Activated CD8-positive, alpha-beta T cell treated with anti-CD3 and anti-CD28 coated beads for 36 hours (primary cell): ENCODE measurements at places on chromosomes 5 and 9. TPM values are rescaled to one million over a fixed set of nuclear protein-coding genes. Genes with fewer than 3 reads are reported as not detected.

DNA sequence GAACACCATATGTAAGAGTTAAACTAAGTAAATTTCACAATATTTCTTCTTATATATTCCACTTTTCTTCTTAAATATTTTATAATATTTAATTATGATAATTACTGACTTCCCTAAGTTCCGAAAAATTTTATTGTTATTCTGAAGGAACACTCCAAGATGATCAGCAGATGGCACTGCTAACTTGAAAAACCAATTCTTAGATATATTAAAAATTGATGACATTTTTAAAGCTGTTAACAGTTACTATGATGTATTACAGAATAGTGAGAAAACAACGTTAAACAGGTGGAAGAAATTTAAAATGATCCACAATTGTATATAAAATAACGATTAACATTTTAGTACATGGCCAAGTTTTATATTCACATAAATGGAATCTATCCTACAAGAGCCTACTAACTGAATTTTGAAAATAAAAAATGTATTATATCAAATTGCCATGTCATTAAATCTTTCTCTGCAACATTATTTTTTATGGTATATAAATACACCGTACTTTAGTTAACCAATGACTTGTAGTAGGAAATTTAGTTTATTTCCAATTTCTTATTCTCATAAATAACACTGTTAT is 30.1 kb upstream of the MUSK start:
- H3K36me3 ChIP-seq, result no peaks in the 10 kb centered on the region
- no peak for DNase-seq
- no peaks in the 10 kb centered on the region for H3K4me1 ChIP-seq
- H3K27me3 ChIP-seq, result no peaks in the 10 kb centered on the region
- H3K27ac ChIP-seq, result no peak overlapping the region

- H3K4me1 ChIP-seq, result no peaks in the 10 kb centered on the region
- no peak for DNase-seq
- no peaks in the 10 kb centered on the region for H3K27me3 ChIP-seq
- H3K36me3 ChIP-seq, result no peaks in the 10 kb centered on the region
- H3K4me3 ChIP-seq, result no peak overlapping the region
Measured at GRCh38 chr9:98142925-98143481, 24.0 kb upstream of the TRIM14 start.

- H3K36me3 ChIP-seq, result no peaks in the 10 kb centered on the region
Measured at GRCh38 chr5:88829054-88829453, 53.9 kb downstream of the MEF2C start.

DNA sequence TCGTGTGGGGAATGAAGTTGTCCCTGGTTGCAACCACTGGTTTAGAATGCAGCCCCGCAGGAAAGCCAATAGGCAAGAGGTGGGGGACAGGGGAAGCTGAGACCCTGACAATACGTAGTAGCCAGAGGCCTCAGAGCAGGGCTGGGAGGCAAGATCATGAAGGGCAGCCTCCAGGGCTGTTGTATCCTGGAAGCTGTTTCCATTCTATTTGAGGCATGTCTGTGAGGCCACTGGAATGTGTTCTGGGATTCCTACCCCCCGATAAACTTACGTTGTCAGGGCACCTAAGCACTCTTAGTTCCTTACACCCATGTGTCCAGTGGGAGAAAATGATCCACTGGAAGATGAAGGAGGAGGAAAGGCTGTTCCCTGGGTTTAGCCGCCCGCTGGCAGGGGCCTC is 177.3 kb downstream of the CFAP90 start:
- no peak overlapping the region for H3K4me3 ChIP-seq
- no peaks in the 10 kb centered on the region for H3K4me1 ChIP-seq
- H3K27ac ChIP-seq, result no peak overlapping the region
- H3K27me3 ChIP-seq, result peaks cover 1% of the 10 kb centered on the region

DNA sequence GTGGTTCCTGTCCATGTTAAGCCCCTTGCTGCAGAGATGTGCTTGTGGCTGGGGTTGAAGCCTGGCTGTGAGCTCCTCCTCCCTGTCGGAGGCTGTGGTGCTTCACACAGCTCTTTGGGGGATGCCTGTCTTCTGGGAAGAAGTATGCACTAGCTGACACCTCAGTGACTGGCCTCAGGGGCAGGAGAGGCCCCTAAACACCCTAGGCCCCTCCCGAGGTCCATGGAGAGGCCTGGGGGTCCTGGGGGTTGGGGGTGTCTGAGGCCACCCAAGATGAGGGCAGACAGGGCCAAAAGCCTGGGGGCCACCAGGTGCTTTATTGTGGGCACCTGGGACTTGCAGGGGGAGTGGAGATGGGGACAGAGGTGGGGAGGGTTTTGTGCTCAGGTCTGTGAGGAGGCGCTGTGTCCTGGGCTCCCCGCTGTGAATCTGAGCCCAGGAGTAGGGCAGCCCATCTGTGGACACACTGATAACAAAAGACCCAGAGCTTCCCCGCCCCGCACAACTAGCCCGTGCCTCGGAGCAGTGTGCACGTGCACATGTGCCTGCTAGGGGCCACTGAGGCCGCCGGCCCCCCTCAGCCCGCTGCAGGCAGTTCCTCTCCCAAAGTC is 92.0 kb downstream of the PHF2 start:
- no peak overlapping the region for H3K27ac ChIP-seq
- no peaks in the 10 kb centered on the region for H3K27me3 ChIP-seq
- peaks cover 4% of the 10 kb centered on the region for H3K36me3 ChIP-seq
- no peaks in the 10 kb centered on the region for H3K4me1 ChIP-seq
- H3K4me3 ChIP-seq, result no peak overlapping the region
- no peak for DNase-seq

DNA sequence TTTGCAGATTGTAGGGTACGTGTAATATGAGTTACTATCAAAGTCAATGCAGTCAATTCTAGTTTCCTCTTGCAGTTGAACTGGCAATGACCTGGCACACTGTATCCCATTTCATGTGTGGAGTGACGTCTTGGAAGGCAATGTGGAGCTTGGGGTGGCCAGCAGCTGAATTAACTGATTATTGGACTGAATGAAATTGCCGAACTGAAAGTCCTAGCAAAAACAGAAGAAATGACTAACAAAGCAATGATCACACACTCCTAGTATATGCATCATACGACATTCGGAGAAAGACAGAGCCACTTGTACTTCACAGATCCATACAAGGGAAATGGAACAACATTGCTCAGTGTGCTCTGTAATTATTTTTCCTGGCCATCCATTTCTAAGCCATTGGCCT is 259.1 kb upstream of the DAPK1 start:
- no peak overlapping the region for H3K27ac ChIP-seq
- DNase-seq, result no peak
- no peaks in the 10 kb centered on the region for H3K4me1 ChIP-seq
- H3K4me3 ChIP-seq, result no peak overlapping the region
- H3K36me3 ChIP-seq, result no peaks in the 10 kb centered on the region

DNA sequence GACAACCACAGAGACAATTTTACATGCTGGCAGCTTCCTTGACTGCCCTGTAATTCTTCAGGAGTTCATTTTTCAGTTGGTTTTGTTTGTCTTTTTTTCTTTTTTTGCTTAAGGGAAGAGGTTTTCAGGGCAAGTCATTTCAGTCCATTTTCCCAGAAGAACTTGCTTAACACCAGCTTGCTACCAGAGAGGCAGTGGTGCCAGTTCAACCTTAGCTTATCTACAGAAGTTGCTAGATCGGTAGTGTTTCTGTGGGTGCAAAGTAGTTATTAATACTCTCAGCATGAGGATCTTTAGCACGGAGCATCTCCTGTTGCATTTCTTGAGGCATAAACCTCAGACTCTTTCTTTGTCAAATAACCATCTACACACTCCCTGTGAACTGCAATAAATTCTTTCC is 1.1 kb downstream of the SPEF2 start:
- peaks cover 3% of the 10 kb centered on the region for H3K36me3 ChIP-seq
- H3K4me3 ChIP-seq, result peak overlapping the region; percentile 84
- DNase-seq, result no peak
- H3K4me1 ChIP-seq, result peaks cover 32% of the 10 kb centered on the region
- H3K27ac ChIP-seq, result peak overlapping the region; percentile 97

GRCh38 chr5:72647806-72648205 is 140.6 kb upstream of the ZNF366 start:
- no peaks in the 10 kb centered on the region for H3K36me3 ChIP-seq
- H3K4me1 ChIP-seq, result no peaks in the 10 kb centered on the region
- no peak for DNase-seq

FLT4 gene
- 3.3 TPM for total RNA-seq

ZNF658 gene
- total RNA-seq, result 2.1 TPM

AP3B1 gene
- total RNA-seq, result 33.0 TPM

YIPF5 gene
- 38.5 TPM for total RNA-seq

ANKRD34B gene
- not detected for total RNA-seq

ADGRD2 gene
- not detected for total RNA-seq

SHC3 gene
- total RNA-seq, result not detected
